ENCODE measurements at places on chromosomes 1 and 21.

GRCh38 chr1:15457585-15457984, 1.1 kb downstream of the CELA2A start:
- no peak for DNase-seq

- no peak for DNase-seq
Observed at GRCh38 chr1:227889047-227889862, 58.5 kb downstream of the WNT9A start.

DNA sequence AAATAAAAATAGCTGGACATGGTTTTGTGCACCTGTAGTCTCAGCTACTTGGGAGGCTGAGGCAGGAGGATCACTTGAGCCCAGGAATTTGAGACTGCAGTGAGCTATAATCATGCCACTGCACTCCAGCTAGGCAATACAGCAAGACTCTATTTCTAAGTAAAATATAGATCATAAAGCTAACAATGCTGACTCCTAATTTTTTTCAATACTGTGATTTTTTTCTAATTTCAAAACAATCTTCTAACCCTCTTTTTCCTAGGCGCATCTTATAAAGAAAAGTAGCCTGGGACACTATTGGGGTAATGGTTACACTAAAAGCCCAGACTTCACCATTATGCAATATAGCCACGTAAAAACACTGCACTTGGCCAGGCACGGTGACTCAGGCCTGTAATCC, 81.3 kb downstream of the PTPN14 start:
- no peak for DNase-seq

- no peak for DNase-seq
Observed at GRCh38 chr1:30751830-30752650, 5.5 kb downstream of the LAPTM5 start.

DNA sequence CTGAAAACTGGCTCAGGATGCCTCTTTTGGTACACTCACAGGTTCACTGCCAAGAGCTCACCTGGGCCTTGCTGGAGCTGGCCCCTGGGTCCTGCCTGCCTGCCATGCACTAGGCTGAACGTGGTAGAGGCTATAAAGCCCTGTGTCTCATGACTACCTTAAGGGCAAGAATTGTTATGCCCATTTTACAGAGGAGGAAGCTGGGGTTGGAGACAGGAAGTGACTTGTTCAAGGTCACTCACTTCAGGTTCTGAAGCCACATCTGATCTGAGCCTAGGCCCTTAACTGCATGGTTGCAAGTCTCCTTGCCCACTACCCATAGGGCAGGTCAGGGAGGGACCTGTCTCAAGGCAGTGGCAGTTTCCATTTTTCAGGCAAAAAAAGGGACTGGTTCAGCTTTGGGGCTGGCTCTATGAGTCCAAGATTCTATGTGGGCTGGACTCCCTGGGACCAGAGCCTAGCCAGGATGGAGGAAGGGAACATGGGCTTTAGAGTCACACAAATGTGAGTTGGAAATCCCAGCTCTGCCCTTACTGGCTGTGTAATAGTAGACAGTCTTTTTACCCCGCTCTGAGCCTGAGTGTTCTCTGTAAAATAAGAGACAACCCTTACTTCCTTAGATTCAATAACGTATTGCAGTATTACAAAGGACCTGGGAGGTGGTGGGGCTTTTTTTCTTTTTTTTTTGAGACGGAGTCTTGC, 7.8 kb downstream of the STK40 start:
- no peak for DNase-seq

DNA sequence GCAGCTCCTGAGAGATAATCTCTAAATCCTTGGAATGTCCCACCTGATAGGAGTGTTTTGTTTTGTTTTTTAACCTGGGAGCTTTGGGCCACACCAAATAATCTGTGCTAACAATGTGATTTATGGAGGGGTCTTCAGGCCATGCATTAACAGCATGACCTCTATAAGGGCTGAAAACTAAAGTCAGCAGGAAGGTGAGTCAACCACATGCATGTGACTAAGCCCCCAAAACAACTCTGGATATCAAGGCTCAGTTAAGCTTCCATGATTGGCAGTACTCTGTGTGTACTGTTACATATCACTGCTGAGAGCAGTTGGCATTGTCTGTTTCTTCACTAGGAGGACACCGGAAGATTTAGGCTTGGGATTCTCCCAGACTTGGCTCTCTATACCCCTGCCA, 10.7 kb downstream of the AUNIP start:
- DNase-seq, result no peak

DNA sequence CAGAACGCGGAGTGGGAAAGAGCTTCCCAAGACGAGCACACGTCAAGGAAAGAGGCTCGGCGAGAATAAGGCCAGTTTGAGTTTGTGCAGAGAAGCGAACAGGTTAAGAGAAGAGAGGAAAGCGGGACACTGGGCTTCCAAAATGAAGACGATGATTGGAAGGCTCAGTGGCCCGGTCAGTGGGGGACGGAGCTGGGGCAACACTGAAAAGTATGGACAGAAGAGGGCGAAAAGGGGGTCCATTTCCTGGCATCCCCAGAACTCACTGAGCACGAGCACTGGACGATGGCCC, 258 bp downstream of the CCT3 start:
- no peak for DNase-seq

GRCh38 chr1:94974824-94975223, 47.9 kb upstream of the CNN3 start:
- no peak for DNase-seq

DNA sequence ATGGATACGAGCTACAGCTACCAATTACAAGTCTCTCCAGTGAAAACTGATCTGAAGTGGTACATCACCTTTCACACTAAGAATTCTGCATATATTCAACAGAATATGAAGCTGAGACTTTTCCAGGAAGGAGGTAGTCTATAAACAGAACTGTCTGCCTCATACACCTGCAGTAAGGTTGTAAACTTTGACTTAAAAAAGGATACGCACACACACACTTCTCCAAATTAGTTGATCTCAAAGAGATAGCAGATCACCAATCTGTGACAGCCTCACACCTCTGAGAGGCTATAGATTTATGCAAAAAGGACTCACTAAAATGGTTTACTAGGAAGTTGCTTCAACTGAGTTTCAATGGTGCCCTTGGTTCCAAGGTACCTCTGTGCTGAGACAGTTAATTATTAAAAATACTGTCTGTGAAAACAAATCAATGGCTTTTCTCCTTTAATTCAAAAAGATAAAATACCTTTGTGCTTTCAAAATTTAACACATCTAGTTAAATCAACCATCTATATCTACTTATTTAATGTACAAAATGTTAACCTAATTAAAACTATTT, 17.9 kb downstream of the ELK4 start:
- no peak for DNase-seq

- DNase-seq, result no peak
Observed at GRCh38 chr21:38994042-38994441, 188.3 kb downstream of the ETS2 start.

DNA sequence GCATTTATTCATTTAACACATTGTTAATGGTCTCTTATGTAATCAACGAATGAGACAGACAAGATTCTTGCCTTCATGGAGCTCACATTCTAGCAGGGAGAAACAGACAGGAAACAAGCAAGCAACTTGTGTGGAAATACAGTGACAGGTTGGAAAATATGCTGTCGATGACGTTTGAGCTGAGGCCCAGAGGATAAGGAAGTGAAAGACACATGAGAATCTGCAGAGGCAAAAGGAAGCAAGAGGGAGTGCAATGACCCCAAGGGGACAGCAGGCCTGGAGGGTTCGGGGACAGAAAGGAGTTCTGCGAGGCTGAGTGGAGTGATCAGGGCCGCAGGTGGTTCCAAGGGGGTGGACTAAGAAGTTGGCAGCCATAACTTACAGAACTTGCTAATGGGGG, 60.6 kb upstream of the AKT3 start:
- DNase-seq, result no peak

GRCh38 chr21:38766987-38767722, 38.6 kb upstream of the ETS2 start:
- DNase-seq, result no peak

DNA sequence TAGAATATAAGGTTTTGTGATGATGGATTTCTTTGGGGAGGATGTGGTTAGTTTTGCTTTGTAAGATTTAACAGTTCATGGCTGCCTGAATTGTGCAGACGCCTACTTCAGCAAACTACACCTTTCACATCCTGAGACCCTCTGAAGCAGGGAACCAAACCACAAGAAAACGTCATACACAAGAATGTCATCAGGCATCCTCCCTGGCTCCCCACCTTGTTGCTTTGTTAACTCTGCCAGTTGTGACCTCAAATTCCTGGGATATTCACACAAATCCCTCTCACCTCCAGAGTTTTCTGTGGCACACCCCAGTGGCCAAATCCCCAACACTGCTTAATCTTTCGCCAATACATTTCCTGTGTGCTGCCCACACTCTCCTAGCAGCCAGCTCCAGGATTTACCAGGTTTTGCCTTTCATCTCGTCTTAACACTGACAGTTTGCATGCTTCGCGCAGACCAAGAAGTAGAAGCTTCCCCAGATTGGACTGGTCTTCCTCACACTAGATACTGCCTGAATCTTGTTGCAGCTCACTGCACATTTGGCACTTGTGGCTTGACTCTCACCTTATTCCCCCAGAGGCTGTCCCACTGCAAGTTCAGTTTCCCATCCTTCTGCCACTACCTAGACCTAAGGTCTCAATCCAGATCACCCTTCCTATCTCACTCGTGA, 51.1 kb upstream of the CTTNBP2NL start:
- no peak for DNase-seq

- DNase-seq, result no peak
Observed at GRCh38 chr1:3184666-3185065, 115.7 kb downstream of the PRDM16 start.

DNA sequence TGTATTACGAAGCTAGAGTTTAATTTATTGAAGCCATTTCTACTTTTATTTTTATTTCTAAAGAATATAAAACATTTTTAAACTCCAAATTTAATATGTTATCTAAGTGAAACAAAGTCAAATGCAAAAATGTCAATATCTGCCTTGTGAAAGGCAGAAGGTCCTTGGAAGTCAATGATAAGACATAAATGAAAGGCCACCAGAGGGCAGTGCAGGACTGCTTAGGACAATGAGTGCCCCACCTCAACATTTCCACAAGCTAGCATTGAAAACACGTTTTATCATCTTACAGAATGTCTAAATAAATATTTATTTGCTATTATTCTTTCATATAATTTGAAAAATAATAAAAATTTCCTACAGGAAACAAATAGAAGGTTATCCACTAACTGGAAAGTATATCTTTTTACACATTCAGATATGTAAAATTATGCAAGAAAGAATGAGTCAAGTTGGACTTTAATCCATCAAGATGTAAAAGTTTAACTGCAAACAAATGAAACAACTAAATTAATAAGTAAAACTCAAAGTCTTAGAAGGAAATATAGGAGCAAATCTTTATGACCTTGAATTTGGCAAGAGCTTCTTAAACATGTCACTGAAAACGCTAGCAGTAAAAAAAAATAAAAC, 140.1 kb upstream of the FMN2 start:
- no peak for DNase-seq

GRCh38 chr1:106986603-106987002, 69.9 kb upstream of the PRMT6 start:
- no peak for DNase-seq

GRCh38 chr1:109687641-109688499, at the start of gene GSTM1:
Gene GSTM1 (plus strand): TSS chr1:109687817. CDS start chr1:109687874, 57 bp downstream.
- DNase-seq, result no peak

Measured in activated gamma-delta T cell (primary cell).